Activated T-cell treated with anti-CD3 and anti-CD28 coated beads, Interleukin-2, amount 50 U/mL, for 72 hours (primary cell): ENCODE measurements at places on chromosomes 13 and 19. TPM values are rescaled to one million over a fixed set of nuclear protein-coding genes. Genes with fewer than 3 reads are reported as not detected.

LRP3 gene
- total RNA-seq, result not detected

NXNL1 gene
- total RNA-seq, result not detected

B9D2 gene
- total RNA-seq, result 7.7 TPM

- DNase-seq, result no peak
Measured at GRCh38 chr19:30648866-30649862, 277.0 kb downstream of the ZNF536 start.

GRCh38 chr13:99600318-99600717 is 99.0 kb downstream of the TM9SF2 start:
- no peak for DNase-seq

DNA sequence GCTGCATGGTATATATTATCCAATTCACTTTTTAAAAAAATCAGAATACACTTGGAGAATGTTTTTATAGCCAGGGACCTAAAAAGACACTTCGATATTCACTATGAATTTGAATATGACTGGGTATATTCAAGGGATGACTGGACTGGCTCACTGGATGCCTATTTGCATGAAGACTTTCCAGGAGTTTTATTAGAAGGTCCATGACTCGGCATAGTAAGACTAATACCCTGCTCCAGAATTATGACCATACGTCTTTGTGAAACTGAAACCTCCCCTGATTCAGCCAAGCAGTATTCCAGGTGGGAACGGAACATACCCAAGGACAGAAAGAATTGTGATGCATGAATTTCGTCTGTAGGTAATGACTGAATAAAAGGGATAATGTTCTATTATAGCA is 3.9 kb upstream of the FAM216B start:
- no peak for DNase-seq

- DNase-seq, result no peak
Measured at GRCh38 chr19:38290631-38291147, 13.4 kb upstream of the C19orf33 start.

- DNase-seq, result no peak
Measured at GRCh38 chr19:7762719-7763293, at the start of gene CLEC4M. Gene CLEC4M (plus strand): TSS chr19:7763243. CDS start chr19:7763267, 24 bp downstream.
